ENCODE measurements at places on chromosomes 6 and 20. TPM values are rescaled to one million over a fixed set of nuclear protein-coding genes. Genes with fewer than 3 reads are reported as not detected.

DNA sequence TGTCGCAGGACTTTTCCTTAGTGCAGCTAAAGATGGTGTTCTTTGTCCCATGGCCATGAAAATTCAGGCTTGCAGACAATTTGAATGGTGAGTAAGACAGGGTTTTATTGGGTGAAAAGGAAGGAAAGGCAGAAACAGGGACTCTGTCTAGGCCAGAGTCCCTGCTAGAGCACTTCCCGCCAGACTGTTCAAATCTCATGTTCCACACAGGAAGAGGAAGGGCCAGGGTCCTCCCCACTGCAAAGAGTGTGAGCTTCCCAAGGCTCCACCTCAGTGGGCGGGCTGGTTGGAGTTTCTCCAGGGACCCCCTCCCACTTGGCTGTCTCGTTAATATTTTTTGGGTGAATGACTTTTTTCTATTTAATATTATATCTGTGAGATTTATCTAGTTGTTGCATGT is 29.0 kb downstream of the COL19A1 start:
- DNase-seq: no peak

DNA sequence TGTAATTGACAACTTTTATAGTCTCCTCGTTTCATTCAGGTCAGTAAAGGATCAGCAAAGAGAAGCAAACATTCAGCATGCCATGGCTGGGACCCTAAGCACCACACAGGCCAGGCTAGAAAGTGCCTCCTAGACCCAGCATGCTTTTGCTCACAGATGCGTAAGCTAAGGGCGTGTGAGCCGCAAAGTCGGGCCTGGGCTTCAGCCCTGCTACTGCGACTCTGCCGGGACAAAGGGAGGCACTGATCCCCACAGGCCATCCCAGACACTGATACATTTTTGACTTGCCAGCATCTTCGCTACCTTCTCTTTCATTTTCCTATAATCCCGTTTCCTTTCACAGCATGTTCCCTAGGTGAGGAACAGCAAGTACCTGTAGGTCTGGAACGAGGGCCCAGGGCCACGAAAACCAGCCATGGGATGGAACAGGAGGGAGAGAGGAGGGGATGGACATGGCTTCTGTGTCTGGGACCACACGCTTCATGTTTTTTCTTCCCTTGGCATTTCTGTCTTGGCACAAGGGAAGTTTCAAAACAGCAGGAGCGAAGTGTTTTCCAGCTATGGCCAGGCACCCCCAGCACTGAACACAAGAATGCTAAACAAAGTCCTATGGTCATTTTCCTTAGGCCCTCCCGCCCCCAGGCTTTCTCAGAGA is 42.6 kb downstream of the IRF4 start:
- no peak for DNase-seq

DNA sequence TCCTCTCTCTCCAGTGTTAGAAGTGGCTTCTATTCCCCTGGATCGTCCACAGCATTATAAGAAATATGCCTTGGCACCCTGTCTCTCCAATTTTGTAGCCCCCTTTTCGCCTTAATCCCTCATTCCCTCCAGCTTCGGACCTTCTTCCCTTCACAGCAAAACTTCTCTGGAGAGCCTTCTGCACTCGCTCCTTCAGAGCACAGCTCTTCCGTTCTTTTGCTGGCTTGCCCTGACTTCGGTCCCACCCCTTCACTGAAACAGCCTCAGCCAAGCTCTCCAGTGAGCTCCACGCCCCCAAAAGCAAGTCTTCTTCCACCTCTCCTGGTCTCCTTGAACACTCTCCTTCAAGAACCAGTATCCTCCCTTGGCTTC is 134.7 kb upstream of the RNF24 start:
- DNase-seq: no peak

- no peak for DNase-seq
These were observed 272.2 kb downstream of the CDC5L start for GRCh38 chr6:44659726-44660125.

DNA sequence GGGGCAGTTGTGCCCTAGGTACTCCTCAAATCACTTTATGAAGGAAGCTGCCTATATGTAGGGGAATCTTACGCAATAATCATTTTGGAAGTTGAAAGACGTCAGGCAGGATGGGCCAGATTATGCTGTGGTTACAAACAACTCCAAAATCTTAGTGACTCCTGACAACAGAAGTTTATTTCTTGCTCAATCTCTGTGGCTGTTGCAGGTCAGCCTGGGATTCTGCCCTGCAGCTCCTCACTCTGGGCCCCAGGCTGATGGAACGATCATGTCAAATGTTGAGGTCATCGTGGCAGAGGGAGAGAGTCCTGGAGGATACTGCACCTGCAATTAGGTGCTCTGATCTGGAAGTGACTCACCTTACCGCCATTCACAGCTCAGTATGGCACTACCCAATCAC is 88.4 kb downstream of the ZDHHC14 start:
- no peak for DNase-seq

DNA sequence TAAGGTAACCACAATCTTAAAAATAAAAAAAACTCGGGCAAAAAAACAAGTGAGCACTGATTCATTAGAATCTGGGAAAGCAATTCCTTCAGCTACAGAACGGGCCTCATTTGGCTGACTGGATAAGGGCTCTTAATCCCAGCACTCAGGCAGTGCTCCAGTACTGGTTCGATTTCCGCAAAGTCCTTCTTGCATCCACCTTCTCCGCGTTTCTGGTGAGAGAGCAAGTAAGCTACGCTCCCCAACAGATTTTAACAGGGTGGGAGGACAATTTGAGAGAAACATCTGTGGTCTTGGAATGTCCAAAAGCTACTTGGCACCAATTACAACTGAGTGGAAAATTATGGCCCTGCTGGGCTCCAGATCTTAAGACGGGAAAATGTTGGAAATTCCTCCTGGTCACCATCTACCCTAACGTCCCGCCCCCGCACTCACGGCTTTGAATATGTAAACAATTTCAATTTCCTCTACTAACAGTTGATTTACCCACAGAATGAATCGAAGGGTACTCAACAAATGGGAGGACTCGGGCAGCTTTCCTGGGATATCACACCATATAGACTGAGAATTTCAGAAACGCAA is 18.1 kb upstream of the ZSCAN9 start:
- no peak for DNase-seq

- no peak for DNase-seq
These were observed 21.9 kb downstream of the TRERF1 start for GRCh38 chr6:42429836-42430235.

DNA sequence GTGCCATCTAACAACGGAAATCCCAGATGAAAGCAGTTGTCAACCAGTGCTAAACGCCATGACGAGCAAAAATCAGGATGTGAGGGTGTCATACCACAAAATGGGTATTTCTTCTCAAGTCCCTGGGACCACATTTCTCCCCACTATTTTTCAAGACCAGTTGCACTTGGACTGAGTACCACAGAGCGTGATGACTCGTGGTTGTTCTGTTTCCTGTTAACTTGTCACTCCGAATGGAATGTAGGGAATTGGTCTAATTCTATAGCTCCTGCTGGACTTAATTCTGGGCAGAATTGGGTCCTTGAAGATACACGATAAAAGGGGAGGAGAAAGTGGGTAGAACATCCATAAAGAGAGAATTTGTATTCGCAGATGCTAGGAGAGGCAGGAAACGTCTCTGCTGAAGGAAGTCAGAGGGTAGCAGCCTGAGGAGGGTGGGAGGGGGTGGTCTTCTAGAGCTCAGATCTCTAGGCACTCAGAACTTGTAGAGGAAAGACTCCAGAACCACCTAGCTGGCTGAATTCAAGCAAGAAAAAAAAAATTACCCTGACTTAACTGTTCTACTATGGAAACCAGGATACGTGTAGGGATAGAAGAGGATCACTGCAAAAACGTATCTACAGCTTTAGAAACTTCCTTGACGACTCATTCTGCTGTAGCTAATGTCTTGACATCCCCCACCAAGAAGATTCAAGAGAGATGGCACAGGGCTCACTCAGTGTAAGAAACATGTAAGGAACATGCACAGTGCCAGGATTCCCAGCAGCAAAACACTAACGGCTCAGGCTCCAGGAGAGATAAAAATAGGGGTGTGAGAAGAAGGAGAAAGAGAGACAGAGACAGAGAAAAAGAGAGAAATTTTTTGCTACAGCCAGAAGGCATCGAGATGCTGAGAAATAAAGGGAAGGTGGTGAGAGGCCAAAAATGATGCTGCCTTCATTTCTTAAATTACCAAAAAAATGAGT is 494.7 kb downstream of the CD83 start:
- DNase-seq: no peak

GRCh38 chr6:40894962-40895799 is 143.8 kb downstream of the UNC5CL start:
- DNase-seq: no peak

GRCh38 chr6:148628251-148628650 is 118.6 kb upstream of the UST start:
- DNase-seq: no peak

GRCh38 chr6:35780719-35781118 is at the start of gene CLPSL1:
Gene CLPSL1, plus strand, starts transcription at chr6:35781019. Its CDS starts 92 bp downstream, at chr6:35781111.
- no peak for DNase-seq

DNA sequence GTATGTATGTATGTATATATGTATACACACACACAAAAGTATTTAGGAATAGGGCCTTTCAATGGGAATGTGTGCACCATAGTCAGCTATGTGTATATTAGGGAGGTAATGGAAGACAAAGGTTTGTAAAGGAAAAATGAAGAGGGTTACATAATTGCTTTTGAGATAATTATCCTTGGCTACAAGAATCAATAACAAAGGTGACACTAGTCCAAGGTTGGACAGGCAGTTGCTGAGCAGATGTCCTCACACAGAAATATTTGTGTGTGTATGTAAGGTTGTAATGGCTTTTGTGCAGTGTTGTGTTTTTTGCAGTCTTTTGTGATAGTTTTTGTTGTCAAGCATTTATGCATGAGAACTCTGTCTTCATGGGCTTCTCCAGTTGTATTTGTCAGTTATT is 157.9 kb upstream of the MARCKS start:
- no peak for DNase-seq

DNA sequence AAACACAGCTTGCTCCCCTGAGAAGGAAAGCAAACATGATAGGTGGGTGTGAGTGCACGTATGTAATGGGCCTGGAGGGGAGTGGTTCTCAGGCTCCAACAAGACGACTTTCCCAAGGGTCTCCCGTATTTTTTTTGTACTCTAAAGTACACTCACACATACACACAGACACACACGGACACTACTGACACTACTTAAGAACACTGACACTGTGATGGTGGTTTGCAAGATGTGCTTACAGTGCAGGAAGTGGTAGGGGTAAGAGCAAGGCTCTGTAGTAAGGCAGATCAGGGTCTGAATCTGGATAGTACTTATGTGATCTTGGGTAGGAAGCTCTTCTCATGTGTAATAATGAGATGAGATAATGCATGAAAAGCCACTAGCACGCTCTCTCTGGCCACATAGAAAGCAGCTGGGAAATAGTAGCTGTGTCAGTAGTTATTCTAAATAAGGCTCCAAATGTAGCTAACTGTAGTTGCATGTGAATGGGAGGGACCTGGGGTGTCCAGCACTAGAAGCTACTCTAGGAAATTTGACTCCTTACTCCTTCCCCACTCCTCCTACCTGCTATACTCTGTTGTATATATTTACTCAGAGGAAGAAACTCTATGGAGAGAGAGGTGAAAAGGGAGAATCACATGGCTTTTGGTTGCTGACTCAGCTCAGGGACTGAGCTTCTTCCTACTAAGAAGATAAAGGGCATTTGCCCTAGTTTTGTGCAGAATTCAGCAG is 8.4 kb upstream of the ZBTB24 start:
- no peak for DNase-seq

GRCh38 chr6:16481697-16482399 is 243.5 kb downstream of the GMPR start:
- DNase-seq: peak; percentile 62

- no peak for DNase-seq
These were observed 135.3 kb downstream of the CDH4 start for GRCh38 chr20:61387204-61387953.

DNA sequence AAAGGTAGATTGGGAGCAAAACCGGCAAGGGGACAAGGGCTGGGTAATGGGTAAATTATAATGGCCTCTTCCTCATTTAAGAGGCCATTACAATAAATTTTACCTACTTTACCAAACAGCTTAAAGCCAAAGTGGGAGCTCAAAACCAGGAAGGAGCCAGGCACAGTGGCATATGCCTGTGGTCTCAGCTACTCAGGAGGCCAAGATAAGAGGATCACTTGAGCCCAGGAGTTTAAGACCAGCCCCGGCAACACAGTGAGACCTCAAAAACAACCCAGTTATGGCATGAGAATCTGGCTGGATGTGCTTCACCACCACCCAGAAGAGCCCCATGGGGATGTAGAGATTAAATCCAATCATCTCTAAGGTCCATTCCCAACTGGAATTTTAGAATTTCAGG is 52.9 kb upstream of the TAF8 start:
- DNase-seq: no peak

GRCh38 chr6:165042912-165043311 is 266.5 kb downstream of the C6orf118 start:
- DNase-seq: no peak

DNA sequence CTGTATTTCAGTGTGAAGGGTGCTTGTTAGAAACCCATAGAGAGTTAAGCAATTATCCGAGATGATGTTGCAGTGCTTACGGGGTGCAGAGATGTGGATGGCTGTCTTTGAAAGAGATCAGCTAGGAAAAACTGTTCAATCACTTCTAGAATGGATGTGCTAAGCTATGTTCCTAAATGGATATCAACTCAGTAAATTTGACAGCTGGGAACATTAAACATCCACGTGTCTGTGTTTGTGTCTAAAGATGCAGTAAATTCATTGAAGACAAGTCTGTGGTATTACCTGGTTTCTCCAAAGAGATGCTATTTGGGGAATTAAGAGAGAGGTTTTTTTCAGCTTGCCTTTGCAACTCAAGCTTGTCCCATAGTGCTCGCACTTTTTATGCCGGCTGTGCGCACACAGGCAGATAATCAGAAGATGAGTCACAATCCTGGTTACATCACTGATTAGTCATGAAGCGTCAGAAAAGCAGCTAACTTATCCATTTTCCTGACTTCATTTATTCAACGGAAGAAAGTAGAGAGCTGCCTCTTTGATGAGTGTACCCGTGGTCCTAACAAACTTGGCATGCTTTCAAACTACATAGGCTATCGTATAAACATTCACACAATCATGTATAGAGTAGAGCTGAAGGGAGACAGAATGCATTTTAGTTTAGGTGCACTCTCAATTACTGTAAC is 691.7 kb upstream of the SLC35B3 start:
- no peak for DNase-seq

DNA sequence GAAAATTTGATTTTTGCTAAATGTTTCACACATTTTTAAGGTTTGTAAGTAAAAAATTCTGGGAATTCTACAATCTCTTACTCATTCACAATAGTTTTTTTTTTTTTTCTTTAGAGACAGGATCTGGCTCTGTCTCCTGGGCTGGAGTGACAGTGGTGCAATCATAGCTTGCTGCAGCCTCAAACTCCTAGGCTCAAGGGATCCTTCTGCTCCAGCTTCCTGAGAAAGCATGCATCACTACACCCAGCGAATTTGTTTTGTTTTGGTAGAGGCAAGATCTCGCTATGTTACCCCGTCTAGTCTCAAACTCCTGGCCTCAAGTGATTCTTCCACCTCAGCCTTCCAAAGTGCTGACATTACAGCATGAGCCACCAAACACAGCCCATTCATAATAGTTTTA is 232.8 kb downstream of the GJA1 start:
- DNase-seq: no peak

The MTFR2 gene
- 1.3 TPM for total RNA-seq

The SNRPB2 gene
- total RNA-seq: 50.4 TPM

The F13A1 gene
- 0.41 TPM for total RNA-seq

The OR2J3 gene
- total RNA-seq: not detected

Measured in CD8-positive, alpha-beta T cell (primary cell).